ENCODE measurements at places on chromosomes 2 and 18.

DNA sequence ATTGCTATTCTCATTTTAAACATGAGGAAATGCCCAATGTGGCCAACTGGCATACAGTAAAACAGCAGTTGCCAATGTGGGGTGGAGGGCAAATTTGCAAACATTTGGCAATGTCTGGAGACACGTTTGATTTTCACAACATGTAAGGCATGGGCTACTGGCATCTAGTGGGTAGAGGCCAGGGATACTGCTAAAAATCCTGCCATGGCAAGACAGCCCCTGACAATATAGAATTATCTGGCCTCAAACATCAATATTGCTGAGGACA is 168.6 kb downstream of the KCNE4 start:
- DNase-seq, result no peak

GRCh38 chr2:136151021-136151971 is 33.3 kb upstream of the CXCR4 start:
- no peak for DNase-seq

DNA sequence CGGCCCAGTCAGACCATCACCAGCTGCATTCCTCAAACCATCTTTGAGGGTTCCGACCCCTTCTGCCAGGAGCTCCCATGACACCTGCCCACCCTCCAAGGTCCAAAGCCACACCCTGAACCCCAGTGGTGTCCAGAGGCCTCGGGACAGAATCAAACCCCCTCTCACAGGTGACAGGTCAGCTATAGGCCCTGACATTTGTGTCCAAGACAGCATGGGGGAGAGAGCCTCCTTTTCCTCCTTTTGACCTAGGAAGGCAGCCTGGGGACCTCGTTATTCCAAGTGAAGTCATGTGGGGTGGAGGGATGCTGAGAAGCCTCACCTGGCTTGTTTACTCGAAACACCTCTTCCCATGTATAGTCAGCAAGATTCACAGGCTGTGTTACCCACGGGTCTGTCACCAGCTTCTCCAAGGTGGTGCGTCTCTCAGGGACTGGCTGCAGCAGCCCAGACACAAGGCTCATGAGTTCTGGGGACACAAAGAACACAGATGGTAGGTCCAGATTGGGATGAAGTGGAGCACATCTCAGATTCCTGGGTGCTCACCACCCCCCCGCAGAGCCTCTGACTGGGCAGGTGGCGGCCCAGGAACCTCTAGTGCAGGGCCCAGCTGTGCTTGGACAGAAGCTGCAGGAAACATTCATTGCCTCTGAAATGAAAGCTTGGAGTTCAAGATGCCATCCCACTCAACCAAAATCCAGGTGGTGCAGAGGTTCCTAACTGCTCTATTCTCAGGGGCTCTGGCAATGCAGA is 5.1 kb upstream of the MTERF4 start:
- no peak for DNase-seq

DNA sequence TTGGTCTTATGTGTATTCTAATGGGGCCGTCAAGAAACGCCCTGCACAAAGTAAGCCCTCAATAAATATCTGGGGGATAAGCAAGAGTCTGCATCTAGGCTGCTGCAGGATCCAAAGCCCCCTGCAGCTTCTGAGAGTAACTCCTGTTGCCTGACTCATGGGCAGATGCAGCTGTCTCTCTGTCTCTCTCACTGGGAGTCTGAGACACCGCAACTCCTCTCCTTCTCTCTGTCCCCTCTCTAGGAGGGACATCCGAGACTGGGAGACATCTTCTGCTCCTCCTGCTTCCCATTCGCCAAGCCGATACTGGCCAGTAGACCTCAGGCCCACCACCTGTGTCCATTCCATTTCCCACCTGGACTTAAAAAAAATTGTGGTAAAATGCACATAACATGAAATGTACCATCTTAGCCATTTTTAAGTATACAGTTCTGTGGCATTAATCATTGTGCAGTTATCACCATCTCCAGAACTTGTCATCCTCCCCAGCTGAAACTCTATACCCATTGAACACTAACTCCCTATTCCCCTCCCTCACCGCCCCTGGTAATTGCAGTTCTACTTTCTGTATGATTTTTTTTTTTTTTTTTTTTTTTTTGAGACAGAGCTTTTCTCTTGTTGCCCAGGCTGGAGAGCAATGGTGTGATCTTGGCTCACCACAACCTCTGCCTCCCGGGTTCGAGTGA is 20.1 kb downstream of the DYSF start:
- DNase-seq, result no peak

GRCh38 chr2:175984846-175985245 is 17.2 kb downstream of the LNPK start:
- no peak for DNase-seq

DNA sequence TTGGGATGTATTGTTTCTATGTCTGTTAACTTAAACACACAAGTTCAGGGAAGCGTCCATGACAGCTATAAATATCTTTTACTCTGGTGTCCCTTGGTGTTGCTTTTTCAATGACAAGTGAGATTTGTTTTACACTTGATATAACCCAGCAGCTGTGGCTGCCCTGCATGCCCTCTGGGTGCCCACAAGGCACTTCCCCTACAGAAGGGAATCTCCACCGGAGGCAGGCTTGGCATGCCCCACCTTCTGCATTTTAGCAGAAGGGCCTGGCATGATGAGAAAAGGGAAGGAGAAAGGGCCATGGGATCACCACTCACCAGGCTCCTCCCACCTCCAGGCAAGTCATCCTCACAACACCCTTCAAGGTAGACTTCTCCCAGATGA is 68.7 kb downstream of the TMEM247 start:
- DNase-seq, result no peak

GRCh38 chr2:125935559-125935958 is 720.4 kb upstream of the GYPC start:
- DNase-seq, result no peak

DNA sequence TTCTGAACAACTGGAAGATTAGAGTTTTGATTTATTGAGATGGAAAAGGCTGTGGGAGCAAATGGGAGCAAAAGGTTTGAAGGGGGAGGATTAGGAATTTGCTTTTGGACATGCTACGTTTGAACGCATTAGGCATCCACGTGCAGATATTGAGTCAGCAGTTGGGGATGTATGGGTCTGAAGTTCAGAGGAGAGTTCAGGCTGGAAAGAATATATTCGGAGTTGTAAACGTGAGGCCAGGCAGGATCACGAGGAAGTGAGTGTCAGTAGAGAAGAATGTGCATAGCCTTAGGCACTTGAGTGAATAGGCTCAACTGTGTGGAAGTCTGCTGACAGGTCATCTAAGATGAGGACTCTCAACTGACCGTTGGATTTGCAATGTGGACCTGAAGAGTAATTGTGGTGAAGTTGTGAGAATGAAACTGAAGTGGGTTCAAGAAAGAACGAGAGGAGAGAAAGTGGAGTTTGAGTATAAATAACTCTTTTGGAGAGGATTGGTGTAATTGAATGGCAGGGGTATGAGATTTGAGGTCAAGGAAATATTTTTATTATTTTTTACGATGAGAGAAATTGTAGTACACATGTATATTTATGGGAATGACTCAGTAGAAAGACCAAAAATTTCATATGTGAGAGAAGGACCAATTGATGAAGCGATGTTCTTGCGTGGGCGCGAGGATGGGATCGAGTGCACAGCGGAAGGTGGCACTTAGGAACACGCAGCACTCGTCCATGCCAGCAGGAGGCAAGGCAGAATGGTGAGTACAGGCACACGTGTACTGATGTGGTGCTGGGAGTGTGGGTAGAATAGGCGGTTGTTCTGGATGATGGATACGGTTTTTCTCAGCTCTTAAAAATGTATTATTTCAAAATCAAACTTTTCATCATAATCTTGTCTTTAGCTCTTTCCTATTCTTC is 40.5 kb upstream of the POLE4 start:
- DNase-seq, result no peak

DNA sequence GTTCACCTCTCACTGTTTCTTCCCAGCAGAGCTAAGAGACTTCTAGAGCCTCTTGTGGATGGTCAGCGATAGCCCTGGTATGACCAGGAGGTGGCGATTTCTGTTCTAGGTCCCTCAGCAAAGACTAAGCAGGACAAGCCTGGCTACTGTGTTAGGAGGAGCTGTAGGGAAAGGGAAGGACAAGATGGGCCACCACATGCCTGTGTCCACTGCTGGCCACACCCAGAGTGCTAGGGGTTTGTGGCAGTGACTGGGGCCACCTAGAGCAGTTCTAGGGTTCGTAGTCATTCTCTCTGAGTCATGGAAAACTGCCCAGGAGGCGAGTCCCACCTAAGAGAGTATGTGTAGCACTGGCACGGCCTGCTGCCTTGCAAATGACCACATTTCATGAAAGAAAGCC is 179.4 kb downstream of the ALPK2 start:
- no peak for DNase-seq

DNA sequence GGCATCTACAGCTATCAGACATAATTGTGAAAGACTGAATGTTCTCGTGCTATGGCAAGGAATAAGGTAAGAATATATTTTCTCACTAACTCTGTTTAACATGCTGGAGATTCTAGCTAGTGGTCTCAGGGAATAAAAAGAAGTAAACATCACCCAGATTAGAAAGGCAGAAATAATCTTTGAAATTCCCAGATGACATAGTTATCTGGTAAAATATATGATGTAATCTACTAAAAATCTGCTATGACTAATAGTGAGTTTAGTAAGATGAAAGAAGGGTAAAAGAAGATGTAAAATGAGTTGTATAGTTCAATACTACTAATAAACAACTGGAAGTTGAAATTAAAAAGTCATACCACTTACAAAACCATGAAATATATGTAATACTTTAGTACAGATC is 134.2 kb downstream of the DSC3 start:
- no peak for DNase-seq

- no peak for DNase-seq
Measured at GRCh38 chr2:60070196-60070595, 483.3 kb downstream of the BCL11A start.
